Adipose tissue (tissue), 3 donors: ENCODE measurements at places on chromosomes 11 and 22. TPM values are rescaled to one million over a fixed set of nuclear protein-coding genes. Genes with fewer than 3 reads are reported as not detected.

Gene TMEM134
- polyA plus RNA-seq: 42.6 TPM

Gene CEP126
- polyA plus RNA-seq: 6.7 TPM

Gene NAALAD2
- polyA plus RNA-seq: 5.5 TPM

Gene MYRF
- 13.4 TPM for polyA plus RNA-seq

Gene MPZL3
- polyA plus RNA-seq: 3.2 TPM

Gene LUZP2
- polyA plus RNA-seq: not detected

Gene HMBS
- polyA plus RNA-seq: 13.7 TPM

Gene BTG4
- not detected for polyA plus RNA-seq

Gene DBX1
- not detected for polyA plus RNA-seq

Gene CRACR2B
- polyA plus RNA-seq: 174 TPM

Gene TSSK2
- not detected for polyA plus RNA-seq

Gene UBQLNL
- 0.09 TPM for polyA plus RNA-seq

Gene NLRP10
- not detected for polyA plus RNA-seq

Gene SORL1
- polyA plus RNA-seq: 3.2 TPM

Gene MMP27
- not detected for polyA plus RNA-seq
